Putamen (tissue), 1 donor: ENCODE measurements at places on chromosomes 12 and 14.
A peak's percentile ranks its signal among the peaks of the same experiment; 100 is the strongest.

DNA sequence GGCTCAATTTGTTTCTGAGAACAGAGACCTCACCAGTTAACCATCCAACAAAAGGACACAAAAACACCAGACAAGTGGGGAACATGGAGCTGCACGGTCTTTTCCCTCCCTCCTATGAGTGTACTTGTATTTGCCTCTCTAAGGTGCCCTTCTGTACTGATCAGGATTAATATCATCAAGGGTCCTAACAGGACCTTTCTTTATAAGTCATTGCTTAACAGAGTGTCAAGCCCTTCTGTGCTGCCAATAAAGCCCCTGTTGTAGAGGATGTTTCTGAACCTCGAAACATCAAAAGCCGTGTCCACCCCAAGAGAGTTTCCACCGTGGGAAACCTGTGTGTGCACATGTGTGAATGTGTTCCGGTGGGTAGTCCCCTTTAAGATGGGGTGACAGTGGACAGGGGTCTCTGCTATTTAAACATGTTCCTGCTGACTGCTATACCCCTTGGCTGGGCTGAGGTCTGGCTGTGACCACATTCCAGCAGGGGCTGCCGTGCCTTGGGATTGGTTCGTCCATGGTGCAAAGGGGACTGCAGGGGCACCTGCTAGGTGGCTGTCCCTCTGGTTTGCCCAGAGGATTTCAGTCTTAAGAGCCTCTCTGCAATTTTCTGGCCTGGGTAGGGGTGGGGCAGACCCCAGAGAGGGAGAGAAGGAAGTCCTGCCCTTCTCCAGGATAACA, 6.0 kb downstream of the ESRRB start:
- DNase-seq, result no peak

GRCh38 chr12:40375076-40375475, 150.3 kb downstream of the LRRK2 start:
- no peak for DNase-seq

DNA sequence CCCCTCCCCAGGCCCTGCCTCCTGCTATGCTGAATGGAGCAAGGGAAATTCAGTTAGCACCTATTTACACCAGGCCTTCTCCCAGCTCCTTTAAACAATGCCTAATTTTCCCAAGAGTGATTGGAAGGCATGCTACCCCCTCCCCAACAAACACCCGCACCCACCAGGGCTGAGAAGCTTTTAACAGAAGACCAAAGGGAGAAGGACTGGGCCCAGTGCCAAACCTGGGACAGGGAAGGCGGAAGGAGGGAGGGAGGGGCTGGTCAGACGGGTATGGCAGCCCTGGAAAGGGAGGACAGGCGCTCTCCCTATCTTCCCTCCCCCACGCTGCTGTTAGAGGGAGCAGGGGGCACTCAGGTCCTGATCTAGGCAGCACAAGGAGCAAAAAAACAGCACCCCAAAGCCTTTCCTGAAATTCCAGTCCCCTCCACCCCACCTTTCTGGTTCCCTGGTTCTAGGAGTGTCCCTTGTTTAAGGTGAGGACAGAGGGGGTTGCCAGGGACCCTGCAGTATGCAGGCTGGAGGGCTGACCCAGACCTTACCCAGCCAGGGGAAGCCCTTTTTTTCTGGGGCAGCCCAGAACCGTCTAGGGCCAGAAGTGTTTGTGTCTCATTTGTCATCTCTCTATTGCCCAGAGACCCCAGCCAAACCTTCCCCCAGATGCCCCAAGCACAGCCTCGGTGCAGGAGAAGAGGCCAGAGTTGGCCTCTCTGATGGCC, 2.4 kb upstream of the KRT8 start:
- no peak for DNase-seq

DNA sequence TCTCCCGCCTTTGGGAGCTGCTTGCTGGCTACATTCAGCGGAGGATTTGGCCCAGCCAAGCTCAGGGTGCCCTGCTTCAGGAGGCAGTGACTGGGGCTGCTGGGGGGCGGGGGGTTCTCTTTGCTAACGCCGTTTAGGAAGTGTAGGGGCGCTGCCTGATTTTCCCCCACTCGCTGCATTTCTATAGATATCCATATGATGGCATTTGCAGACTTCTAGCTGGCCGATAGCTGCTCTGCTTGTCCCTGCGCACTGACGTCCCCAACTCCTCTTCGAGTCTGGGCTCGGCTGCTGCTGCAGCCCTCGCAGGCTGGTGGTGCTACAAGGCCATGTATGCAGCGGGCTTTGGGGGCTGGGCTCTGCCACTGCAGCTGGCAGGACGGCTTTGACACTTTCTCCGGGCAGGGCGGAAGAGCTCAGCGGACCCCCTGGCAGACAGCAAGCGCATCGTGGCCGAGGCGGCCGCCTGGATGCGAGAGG, 3.1 kb downstream of the LRFN5 start:
- peak; percentile 64 for DNase-seq

GRCh38 chr14:99481745-99482099, 513 bp downstream of the CCNK start:
- no peak for DNase-seq

GRCh38 chr14:24313913-24314312, 2.6 kb downstream of the LTB4R start:
- DNase-seq, result no peak

GRCh38 chr12:103520686-103521215, 25.0 kb upstream of the C12orf42 start:
- no peak for DNase-seq

- DNase-seq, result no peak
Measured at GRCh38 chr12:3965046-3965445, 91.8 kb upstream of the PARP11 start.

DNA sequence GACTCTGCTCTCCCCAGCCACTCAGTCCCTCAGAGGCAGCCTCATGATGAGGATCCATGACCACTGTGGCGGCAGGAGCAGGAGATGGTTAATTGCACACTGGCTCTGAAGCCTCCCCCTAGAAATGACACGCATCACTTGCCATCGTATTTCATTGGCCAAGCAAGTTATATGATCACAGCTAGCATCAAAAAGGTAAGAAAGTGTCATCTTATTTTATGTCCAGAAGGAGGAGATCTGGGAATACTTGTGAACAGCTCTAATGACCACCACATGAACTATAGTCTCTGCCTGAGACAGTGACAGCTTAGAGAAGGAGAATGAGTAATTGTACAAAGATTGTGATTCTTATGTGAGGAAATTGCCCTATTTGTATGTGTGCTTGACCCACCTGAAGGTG, 363.4 kb downstream of the NUAK1 start:
- no peak for DNase-seq

GRCh38 chr12:64825143-64826021, 935 bp downstream of the TBC1D30 start:
- no peak for DNase-seq

DNA sequence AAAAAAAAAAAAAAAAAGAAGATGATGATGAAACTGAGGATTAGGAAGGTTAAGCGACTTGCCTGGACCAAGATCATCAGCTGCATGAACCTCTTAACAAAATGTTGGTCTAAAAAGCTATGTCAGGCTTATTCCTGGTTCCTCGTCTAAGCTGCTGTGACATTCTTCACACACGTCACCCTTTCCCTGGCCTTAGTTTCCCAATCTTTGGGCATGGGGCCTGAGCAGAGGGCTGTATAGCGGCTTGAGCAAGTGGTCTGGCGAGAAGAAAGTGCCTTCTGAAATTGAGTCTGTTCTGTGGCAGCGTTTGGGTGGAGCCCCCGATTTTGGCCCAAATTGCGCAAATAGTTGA, 58.7 kb upstream of the CCND2 start:
- no peak for DNase-seq

- peak; percentile 31 for DNase-seq
Measured at GRCh38 chr12:19643635-19644034, 204.3 kb downstream of the AEBP2 start.

DNA sequence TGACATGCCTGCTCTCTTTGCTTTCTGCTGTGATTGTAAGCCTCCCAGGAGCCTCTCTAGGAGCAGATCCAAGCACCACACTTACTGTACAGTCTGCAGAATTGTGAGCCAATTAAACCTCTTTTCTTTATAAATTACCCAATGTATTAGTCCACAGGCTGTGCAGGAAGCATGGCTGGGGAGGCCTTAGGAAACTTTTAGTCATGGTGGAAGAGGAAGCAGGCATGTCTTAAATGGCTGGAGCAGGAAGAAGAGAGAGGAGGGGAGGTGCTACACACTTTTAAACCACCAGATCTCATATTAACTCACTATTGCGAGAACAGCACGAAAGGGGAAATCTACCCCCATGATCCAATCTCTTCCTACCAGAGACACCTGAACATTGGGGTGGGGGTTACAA, 108.9 kb downstream of the DERA start:
- no peak for DNase-seq

GRCh38 chr12:71663561-71664410, at the start of the genes THAP2 and ZFC3H1:
THAP2 (plus strand) TSS chr12:71664301; CDS start chr12:71664510, 209 bp downstream.
ZFC3H1 (minus strand) TSS chr12:71663848; CDS start chr12:71663610, 238 bp downstream.
- DNase-seq, result peak; percentile 99

DNA sequence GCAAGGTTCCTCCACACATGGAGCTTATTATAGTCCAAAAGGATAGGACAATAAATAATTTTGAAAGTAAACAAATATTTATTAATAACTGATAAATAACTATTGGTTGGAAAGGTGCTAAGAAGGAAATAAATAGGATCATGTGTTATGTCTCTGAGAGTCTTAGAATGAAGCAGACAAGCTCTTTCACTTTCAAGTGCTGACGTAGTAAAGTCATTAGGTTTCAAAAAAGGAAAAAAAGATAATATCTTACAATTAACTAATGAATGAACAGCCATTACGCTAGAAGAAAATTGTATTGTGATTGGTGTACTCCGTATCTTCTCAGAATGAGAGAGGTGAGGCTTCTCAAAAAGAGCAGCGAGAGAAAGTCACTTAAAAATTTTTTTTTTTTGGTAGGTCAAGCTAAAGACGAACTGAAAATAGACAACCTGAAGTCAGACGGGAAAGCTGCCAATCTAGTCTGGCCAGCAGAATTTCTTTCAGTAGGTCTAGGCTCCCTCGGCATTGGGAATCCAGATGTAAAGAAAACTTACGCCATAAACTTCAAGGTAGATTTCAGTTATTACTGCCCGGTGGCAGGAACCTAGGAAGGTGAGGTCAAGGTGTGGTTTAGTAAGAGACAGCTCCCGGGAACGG, 583 bp upstream of the LEMD3 start:
- DNase-seq, result no peak

DNA sequence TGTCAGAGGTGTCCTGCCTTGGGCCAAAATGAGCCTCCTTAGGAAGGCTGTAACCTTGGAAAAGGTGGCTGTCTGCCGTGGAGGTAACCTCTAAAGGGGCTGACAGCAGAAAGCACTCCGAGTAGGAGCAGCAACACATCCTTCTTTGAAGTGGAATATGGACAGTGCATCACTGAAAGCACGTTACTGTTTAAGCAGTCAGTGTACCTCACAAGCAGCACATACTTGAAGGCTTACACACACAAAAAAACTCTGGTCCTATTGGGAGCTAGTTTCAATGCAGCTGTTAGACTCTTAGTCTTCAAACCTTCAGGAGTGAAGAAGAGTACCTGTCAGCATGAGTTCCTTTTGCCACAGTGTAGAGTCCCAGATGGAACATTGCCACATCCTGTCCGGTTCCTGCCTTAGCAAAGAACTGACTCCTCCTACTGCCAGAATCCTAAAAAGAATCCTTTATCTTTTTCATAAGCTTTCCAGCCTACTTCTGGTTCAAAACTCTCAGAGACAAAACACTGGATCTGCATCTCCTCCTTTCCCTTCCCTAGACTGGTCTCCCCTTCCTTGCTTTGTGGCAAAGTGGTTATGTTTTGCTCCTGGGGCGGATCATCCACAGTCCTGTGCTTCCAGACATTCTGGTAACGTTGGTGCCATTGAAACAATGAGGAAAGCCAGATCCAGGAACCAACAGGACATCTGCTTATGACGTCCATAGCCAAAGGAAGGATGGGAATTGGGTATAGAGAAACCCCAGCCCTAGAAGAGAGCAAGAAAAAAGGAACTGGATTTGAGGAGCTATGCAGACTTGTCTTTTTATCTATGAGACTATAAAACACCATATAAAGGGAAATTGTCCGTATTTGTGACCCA, 8.5 kb upstream of the MDM1 start:
- no peak for DNase-seq

GRCh38 chr12:126353604-126354003, 1288.4 kb downstream of the AACS start:
- no peak for DNase-seq

DNA sequence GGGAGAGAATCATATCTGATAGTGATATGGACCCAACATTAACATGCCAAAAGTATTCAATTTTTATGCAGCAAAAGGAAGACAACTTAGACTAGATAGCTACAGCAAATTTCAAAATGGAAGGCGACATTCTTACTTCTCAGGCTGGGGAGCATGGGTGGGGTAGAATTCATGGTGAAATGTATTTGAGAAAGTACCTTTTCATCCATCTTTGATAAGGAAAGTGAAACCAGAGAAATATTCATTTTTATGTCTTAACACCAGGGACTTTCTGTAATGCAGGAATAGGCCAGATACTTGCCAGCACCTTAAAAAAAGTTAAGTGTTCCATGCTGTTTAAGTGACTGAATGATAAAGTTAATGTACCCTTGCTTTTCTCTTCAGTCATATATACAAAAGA, 13.4 kb downstream of the BTG1 start:
- no peak for DNase-seq

GRCh38 chr14:61260939-61261776, 20.0 kb downstream of the TMEM30B start:
- DNase-seq, result no peak

DNA sequence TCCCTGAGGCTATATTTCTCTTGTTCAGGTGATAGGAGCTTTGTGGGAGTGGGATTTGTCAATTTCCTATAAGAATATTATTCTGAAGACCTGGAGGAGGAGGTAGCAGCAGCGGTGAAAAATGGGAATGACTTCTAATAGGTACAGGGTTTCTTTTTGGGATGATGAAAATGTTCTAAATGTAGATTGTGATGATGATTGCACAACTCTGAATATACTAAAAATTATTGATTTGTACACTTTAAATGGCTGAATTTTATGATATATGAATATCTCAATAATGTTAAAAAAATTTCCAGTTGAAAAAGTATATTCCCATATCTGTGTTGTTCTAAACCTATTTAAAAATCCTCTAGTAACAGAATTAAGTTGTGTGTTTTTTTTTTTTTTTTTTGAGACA, 22.8 kb downstream of the HSD17B6 start:
- no peak for DNase-seq

- peak; percentile 11 for DNase-seq
Measured at GRCh38 chr12:94149119-94149780, 873 bp downstream of the PLXNC1 start.

DNA sequence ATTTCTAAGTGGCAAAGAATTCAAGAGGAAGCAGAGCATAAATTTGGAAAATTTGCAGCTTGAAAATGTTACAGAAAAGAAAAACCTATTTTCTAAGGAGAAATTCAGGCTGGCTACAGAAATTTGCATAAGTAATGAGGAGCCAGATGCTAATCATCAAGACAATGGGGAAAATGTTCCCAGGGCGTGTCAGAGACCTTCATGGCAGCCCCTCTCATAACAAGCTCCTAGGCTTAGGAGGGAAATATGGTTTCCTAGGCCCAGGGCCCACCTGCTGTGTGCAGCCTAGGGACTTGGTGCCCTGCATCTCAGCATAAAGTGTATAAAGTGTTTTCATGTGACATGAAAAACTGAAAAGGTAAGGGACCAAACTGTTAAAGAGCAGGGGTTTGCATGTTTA, 1796.3 kb upstream of the FLRT2 start:
- no peak for DNase-seq
